Natural killer cell (primary cell): ENCODE measurements at places on chromosomes 1 and 21. TPM values are rescaled to one million over a fixed set of nuclear protein-coding genes. Genes with fewer than 3 reads are reported as not detected.

- H3K4me1 ChIP-seq: peaks cover 66% of the 10 kb centered on the region
- no peaks in the 10 kb centered on the region for H3K27me3 ChIP-seq
- no peak for DNase-seq
- H3K27ac ChIP-seq: peak overlapping the region; percentile 88
- peak overlapping the region; percentile 94 for H3K4me3 ChIP-seq
These were observed 459 bp downstream of the CAPZB start for GRCh38 chr1:19484798-19485361.

DNA sequence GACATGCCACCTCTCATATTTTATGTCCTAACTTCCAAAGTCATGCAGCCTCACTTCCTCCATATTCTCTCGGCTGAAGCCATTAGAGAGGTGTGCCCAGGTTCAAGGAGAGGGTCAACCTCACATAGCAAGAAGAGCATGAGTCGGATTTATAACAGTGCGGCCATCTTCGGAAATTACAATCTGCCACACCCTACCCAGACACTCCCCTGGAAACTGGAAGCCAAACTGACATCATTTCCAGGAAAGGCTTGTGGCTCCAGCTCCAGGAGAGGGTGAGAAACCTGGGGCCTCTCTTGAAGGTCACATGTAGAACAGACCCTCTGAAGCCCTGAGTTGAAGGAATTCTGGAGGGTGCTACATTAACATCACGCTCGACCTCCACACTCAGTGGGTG, 73.5 kb downstream of the RRAGC start:
- H3K4me3 ChIP-seq: no peak overlapping the region
- no peaks in the 10 kb centered on the region for H3K4me1 ChIP-seq
- H3K36me3 ChIP-seq: no peaks in the 10 kb centered on the region
- DNase-seq: no peak
- no peak overlapping the region for H3K27ac ChIP-seq

DNA sequence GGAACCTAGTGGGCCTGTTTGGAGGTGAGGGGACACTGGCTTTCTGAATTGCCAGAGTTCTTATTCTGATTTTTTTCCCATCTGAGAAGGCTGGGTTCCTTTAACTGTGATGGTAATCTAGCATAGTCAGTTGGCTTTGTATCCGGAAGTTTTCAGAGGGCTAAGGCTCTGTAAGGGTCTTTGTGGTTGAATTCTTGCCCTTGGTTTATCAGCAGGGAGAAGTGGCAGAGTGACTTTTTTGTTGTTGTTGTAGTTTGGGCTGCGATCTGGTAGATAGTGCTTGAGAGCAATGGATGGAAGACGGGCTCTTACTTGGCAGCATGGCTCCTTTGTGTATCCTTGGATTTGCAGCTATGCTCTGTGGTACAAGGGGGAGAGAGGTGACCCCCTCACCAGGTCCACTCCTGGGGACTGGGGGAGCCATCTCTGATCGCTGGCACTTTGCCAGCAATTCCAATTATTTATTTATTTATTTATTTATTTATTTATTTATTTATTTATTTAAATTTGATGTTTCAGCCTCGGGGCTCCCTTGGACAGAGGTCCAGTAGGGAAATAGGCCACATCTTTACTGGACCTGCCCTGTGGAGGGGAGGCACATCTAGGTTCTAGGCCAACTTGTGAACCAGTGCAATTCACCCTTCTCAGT, 18.5 kb downstream of the TCP10L start:
- no peak overlapping the region for H3K27ac ChIP-seq
- H3K4me3 ChIP-seq: no peak overlapping the region
- H3K27me3 ChIP-seq: no peaks in the 10 kb centered on the region
- peaks cover 12% of the 10 kb centered on the region for H3K36me3 ChIP-seq

- no peaks in the 10 kb centered on the region for H3K27me3 ChIP-seq
- H3K27ac ChIP-seq: no peak overlapping the region
- H3K4me3 ChIP-seq: no peak overlapping the region
- no peaks in the 10 kb centered on the region for H3K36me3 ChIP-seq
- no peak for DNase-seq
These were observed 361.0 kb downstream of the BARHL2 start for GRCh38 chr1:90356101-90356500.

DNA sequence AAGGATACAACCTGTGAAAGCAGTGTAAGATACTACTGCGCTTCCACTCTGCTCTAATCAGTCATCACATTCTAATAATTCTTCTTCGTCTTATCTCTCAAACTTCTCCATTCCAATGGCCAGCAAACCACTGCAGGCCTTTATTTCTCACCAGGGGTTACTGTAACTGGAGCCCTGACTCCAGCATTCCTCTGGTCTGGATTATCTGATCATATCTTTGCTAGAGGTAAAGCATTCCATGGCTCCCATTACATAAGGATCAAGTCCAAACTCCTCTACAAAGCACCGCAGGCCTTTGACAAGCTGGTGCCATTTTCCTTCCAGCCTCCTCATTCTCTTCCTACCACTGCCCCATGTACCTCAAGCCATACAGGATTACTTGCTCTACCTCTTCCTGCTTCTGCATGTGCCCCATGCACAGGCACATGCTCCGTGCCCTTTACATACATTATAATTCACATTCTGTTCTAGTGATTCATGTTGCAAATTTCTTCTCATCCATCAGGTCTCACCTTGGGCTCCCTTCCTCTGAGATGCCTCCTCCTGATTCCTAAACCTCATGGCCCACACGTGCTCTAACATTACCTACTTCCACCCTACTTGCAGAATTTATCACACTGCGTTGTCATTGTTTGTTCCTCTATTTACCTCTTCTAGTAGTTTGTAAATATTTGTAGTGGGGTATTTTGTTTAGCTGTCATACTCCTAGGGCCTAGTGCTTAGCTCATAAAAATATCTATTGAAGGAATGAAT, 9.3 kb upstream of the SERBP1 start:
- H3K27me3 ChIP-seq: no peaks in the 10 kb centered on the region
- H3K4me1 ChIP-seq: no peaks in the 10 kb centered on the region
- DNase-seq: no peak
- H3K4me3 ChIP-seq: no peak overlapping the region
- H3K36me3 ChIP-seq: no peaks in the 10 kb centered on the region

GRCh38 chr1:69911301-69911801, 294.0 kb downstream of the LRRC40 start:
- H3K27me3 ChIP-seq: no peaks in the 10 kb centered on the region
- H3K4me3 ChIP-seq: no peak overlapping the region
- H3K27ac ChIP-seq: no peak overlapping the region
- no peak for DNase-seq
- H3K4me1 ChIP-seq: no peaks in the 10 kb centered on the region
- H3K36me3 ChIP-seq: no peaks in the 10 kb centered on the region

- no peak overlapping the region for H3K27ac ChIP-seq
- no peaks in the 10 kb centered on the region for H3K4me1 ChIP-seq
- DNase-seq: no peak
- no peak overlapping the region for H3K4me3 ChIP-seq
These were observed 3.0 kb upstream of the SLC35F3 start for GRCh38 chr1:233901495-233901894.

- H3K36me3 ChIP-seq: no peaks in the 10 kb centered on the region
- H3K4me3 ChIP-seq: no peak overlapping the region
These were observed 47.8 kb upstream of the PRDM2 start for GRCh38 chr1:13652238-13652637.

NTNG1 gene
- total RNA-seq: 0.58 TPM

PLA2G2D gene
- total RNA-seq: not detected

NMNAT2 gene
- not detected for total RNA-seq

AUNIP gene
- total RNA-seq: 0.50 TPM
